ENCODE measurements at places on chromosomes 11 and 22.

DNA sequence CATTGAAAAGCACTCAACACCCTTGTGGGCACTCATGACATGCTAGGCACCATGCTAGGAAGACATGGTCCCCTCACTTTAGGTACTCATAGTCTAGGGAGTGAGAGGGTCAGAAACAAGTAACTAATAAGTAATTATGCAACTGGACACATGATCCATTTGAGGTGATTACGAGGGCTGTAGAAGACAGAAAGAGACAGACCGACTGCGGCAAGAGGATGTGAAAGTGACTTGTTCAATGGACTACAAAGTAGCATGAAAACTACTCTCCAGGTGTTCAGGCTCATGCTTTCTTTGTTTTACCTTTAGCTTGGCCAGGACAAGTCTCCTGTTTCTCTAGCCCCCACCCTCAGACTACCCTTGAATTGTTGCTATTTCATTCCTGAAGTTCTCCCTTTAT, 310.8 kb upstream of the SORL1-AS1 start:
- DNase-seq: no peak

DNA sequence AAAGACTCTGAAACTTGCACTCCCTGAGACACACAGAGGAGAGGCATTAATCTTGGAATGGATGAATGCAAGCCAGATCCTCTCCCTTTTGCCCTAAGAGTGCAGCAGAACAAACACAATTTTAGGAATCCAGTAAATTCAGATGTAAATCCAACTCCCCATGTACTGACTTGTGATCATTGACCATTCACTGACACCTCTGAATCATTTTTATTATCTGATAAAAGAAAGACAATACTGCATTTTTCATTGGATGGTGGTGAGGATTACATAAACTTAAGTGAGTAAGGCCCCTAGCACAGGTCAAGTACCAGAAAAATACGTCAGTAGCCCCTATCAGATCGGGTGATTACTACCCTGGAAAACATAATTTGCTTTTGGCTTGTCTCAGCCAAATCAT, 782.9 kb upstream of the API5 start:
- DNase-seq: no peak

GRCh38 chr11:107215010-107215409, 196.7 kb upstream of the GUCY1A2 start:
- DNase-seq: no peak

DNA sequence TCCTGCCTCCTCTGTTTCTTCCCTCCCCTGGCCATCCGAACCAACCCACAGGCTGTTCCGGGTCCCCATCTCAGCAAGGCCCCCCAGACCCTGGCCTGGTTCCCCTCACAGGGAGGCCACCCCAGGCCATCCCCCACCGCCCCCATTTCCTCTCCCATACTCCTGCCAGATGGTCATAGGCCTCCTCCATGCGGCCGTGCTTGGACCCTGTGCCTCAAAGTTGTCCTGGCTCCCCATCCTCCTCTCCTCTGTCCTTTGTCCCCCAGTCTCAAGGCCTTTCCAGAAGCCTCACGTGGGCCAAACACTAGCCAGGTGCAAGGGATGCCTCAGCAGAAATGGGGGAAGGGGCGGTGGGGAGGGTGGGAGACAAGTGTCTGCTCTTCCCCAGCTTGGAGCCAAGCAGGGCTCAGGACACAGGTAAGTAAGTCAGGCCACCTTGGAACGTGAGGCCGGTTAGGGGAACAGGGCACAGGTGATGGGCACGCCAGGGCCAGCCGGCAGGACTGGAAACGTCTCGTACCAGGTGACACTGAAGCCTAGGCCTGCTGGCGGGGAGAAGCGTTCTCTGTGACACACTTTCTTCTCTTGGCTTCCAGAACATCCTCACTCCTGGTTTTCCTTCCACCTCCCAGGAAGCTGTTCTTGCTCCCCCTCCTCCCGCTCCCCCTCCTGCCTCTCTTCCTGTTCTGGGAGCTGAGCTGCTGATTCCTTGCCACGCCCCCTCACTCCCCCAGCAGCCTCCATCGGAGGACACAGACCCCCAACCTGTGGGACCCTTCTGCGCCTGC, 31.5 kb upstream of the SLC22A12 start:
- no peak for DNase-seq

DNA sequence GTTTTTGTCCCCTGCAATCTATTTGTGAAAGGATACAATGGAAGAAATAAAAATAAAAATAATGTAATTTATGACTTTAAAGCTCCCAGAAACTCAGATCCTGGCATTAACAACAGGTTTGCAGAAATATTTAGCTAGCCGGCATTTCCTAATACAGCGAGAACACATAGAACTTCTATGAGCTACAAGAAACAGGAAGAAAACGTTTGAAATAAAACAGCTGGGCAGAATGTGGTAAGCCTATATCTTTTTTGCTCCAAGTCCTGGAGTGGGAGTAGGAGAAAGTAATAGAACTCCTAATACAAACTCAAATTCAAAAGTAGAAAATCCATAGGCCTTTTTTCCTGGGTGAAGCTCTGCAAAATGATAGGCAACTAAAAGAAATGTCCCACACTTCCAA, 29.6 kb upstream of the FIBIN start:
- DNase-seq: no peak
